CD4-positive, alpha-beta T cell treated with Interferon alpha-2 for 1 hour (primary cell): ENCODE measurements at places on chromosomes 6 and 20.

- DNase-seq, result no peak
Observed at GRCh38 chr20:24773751-24774201, 175.3 kb upstream of the CST7 start.

DNA sequence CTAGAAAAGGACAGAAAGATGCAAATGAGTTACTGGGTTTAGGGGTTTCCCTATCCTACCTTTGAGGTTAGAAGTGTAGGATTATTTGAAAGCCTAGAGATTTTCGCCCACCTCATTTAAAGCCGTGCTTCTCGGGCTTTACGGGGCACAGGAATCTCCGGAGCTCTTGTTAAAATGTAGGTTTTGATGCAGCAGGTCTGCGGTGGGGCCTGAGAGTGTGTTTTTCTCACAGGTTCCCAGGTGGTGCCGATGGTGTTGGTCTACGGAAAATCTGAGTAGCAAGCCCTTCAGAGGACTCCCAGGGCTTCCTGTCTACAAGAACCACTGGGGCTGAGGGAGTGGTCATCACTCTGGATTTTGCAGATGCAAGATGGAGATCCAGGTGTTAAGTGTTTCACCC, 47.5 kb downstream of the TRAM2 start:
- no peak for DNase-seq

- DNase-seq, result no peak
Observed at GRCh38 chr20:54113566-54113965, 43.2 kb upstream of the BCAS1 start.

DNA sequence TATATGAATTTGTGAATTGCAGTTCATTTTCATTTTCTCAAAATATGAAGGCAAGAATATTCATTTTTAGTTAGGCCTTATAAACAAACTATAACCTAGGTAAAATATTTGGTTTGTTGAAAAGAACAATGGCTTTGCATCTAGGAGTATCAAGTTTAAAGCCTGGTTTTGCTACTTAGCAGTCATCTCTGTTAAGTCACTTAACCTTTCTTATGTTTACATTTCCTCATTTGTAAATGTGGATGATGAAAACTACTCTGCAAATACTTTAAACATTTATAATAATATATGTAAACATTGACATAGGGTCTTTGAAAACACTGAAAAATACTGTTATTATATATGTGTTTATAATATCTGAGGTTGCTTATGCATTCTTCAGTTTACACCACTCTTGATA, 135.5 kb downstream of the CENPW start:
- no peak for DNase-seq

GRCh38 chr20:39762716-39763115, 800.6 kb downstream of the DHX35 start:
- no peak for DNase-seq

DNA sequence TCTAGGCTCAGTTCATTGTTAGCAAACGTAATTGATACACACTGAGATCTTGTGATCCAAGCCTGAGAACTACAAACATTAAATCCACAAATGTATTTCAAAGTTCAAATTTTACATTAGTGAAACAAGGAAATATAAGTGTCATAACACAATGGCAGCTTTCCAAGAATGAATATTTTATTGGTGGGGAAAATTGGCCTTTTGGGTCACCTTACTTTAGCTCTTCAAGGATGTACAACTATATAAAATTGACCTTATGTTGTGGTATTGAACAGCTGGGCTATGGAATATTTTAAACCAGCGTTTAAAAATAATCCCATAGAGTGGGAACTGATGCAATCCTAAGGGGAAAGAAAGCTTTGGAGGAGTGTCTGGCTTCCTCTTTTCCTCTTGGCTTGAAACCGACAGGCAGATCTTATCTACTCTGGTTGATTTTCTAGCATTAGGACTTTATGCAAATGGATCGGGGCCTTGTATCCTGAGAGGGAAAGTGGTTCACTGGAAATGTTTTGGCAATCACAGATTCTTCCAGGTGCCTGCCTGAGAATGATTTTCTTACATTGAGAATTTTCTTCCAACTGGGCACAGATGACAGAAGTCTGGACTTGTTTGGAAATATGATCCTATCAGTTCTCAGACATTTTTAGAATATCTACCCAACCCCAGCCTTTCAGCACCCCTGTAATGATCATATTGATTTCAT, 184.8 kb upstream of the ECI2 start:
- no peak for DNase-seq

GRCh38 chr6:43722920-43723545, 35.4 kb upstream of the MRPS18A start:
- no peak for DNase-seq

DNA sequence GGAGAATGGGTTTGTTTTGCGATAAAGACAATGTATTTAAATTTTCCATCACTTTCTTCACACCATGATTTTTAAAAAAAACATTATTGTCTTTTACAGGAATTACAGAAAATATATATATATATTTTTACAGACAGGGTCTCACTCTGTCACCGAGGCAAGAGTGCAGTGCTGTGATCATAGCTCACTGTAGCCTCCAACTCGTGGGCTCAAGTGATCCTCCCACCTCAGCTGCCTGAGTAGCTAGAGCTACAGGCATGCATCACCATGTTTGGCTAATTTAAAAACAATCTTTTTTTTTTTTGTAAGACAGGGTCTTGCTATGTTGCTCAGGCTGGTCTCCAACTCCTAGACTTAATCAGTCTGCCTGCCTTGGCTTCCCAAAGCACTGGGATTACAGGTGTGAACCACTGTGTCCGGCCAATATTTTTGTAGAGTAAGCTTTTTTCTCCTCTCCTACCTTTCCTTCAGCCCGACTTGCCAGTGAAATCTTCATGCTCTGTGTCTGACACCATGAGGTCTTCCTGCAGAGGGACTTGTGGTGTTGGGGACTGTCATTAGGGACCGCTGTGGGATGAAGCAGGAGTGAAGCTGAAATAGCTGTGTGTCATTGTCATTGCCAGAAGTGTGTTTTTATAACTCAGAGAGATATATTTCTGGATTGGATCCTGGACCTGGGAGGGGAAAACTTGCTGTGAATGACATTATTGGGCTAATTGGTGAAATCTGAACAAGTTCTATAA, 13.2 kb downstream of the DSP start:
- no peak for DNase-seq
